ENCODE measurements at places on chromosomes 12 and 14.

DNA sequence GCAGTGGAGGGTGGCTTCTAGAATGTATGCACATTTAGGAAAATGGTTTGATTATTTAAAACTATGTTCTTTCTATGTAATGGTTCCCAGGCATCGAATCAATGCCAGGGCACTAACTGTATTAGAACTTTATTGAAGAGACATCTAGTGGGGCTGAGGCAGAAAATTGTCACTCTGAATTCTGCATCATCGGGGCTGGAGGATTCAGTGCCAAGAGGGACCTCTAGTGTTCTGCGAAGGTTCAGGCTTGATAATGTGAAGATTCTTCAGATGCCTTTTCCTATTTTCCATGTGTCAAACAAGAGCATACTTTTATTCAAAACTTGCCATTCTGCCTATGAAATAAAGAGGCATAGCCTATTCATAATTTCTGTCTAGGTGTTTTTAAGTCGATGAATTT lies 146.3 kb downstream of the CAND1 start:
- peak; percentile 75 for DNase-seq

- DNase-seq, result no peak
These were observed 10.2 kb downstream of the EP400 start for GRCh38 chr12:131959641-131960589.

DNA sequence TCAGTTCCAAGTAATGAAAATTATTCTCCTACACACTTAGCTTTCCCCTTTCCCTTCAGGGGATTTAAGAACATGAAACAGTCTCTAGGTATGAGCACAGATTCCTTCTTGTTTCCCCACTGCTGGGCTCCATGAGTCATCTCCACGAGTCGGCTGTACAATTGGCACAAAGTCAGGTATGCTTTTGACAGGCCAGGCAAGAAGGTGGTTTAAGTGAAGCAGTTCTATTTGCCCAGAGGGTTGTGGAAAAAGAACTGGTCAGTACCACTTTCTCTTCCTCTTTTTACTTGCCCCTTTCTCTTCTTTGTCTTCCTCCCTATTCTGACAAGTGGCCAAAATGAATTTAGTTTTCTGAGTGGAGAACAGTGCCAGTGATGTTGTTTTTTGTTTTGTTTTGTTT lies 16.3 kb downstream of the DYNC1H1 start:
- no peak for DNase-seq

DNA sequence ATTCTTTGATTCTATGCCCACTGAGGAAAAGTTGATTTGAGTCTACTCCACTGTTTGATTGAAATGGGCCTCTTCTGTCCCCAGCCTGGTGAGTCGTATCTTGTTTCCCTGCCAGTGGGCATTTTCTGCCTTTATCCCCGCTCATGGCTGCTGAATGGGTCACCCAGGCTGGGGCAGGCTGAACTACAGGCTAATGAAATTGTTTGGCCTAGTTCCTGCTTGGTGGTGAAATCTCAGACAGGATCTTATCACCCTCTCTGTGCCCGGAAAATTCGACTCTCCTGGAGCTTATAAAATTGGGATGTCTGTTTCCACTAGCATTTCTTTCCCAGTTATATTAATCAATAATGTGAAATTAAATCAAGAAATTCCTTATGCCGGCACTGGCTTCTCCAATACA lies 65.0 kb downstream of the CHST11 start:
- DNase-seq, result no peak

DNA sequence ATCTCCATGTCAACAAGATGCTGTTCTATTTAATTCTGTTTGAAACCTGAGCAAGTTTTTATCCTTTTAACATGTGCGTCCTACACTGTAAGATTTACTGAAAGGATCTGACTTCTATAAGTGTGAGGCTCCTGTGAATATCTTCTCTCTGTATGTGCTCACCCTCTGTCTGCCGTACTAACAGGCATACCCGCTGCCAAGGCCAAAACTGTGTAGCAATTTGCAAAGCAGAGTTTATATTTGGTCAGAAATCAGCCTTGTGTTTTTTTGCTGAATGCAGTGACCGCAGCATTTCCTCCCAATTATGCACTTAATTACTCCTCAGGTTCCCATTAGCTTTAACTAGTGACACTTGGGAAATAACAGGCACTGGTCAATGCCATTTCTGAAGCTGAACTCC lies 12.3 kb downstream of the CHST11 start:
- DNase-seq, result no peak

- no peak for DNase-seq
These were observed 83.0 kb downstream of the PPFIBP1 start for GRCh38 chr12:27606986-27607385.

DNA sequence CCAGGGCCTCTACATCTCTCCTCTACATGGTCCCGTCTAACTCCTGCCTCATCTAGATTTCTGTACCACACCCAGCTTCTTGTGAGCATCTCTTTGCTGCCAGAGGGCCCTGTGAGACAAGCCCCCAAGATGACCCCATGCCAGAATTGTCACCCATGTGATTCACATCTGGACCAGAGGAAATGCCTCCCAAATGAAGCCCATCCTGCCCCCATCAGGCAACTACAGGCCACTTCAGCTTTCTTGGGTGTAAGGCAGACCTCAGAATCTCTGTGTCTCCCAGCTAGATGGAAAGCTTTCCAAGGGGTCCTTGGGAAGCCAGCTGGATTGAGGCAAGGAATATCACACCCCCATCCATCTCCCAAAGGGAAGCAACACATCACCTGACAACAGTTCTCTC lies 9.3 kb upstream of the OAS3 start:
- no peak for DNase-seq

DNA sequence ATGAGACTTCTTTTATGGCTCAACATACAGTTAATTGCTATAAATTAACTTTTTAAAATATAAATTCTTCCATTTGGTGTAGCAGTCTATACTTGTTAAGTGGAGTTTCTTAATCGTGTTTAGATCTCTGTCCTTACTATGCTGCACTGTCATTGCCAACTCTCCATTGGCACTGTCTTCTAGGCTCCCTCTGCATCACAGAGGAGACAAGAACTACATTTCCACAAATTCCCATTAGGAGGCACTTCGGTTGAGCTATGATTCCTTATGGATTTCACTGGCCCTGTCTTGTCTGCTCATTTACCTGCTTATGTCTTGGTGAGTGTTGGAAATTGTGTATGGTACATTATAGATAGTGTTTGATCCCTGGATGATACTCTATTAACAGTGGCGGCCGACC lies 630.9 kb upstream of the ATXN7L3B start:
- DNase-seq, result no peak

All from NCI-H69 (cell line).